Activated CD4-positive, alpha-beta T cell treated with anti-CD3 and anti-CD28 coated beads, Interleukin-2, amount 50 U/mL, for 1 hour (primary cell): ENCODE measurements at places on chromosomes 16 and 17.

GRCh38 chr16:64437706-64438324, 684.0 kb downstream of the CDH11 start:
- no peak for DNase-seq

DNA sequence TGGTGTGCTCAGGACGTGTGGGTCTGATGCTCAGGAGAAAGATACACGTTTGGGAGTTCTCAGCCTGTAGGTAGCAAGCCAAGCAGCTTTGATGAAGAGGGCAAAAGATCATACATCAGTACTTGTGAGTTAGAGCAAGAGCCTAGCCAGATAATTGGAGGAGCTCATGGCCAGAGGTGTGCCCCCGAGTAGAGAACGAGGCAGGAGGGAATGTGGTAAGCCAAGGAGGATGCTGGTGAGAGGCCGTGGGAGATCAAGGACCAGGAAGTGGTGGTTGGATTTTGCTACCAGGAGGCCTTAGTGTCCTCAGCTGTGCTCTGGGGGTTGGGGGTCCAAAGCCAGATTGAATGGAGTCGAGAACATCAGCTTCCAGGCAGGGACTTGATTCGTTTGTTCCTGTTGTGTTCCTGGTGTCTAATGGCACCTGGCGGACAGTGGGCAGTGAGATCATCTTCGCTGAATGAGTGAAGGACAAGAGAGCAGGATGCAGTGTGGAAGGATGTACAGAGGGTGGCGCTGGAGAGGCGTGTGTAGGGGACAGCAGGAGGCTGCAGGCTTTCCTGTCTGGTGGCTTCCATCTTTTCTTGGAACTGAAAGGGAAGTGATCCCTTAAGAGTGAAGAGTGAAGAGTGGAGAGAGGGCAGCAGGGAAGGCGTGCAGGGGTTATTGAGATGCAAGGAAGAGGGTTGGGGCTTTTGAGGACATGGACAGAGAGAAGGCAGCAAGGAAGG, 11.6 kb downstream of the FBXL19 start:
- DNase-seq, result no peak

- no peak for DNase-seq
Measured at GRCh38 chr16:65789161-65789945, 577.1 kb upstream of the CDH5 start.

GRCh38 chr16:81040131-81040530, 4.5 kb downstream of the ATMIN start:
- no peak for DNase-seq

GRCh38 chr16:85148931-85149330, 36.7 kb upstream of the CIBAR2 start:
- DNase-seq, result no peak

GRCh38 chr16:76583945-76584344, 306.7 kb downstream of the CNTNAP4 start:
- no peak for DNase-seq

- no peak for DNase-seq
Measured at GRCh38 chr16:50585331-50585776, 37.2 kb downstream of the NKD1 start.

- DNase-seq, result peak; percentile 66
Measured at GRCh38 chr16:31869511-31870201, 4.0 kb upstream of the ZNF267 start.
